Neural progenitor cell (in vitro differentiated cells): ENCODE measurements at places on chromosomes 6 and 20. TPM values are rescaled to one million over a fixed set of nuclear protein-coding genes. Genes with fewer than 3 reads are reported as not detected.

GRCh38 chr6:160882791-160883279 is 108.7 kb upstream of the MAP3K4 start:
- DNase-seq, result no peak

DNA sequence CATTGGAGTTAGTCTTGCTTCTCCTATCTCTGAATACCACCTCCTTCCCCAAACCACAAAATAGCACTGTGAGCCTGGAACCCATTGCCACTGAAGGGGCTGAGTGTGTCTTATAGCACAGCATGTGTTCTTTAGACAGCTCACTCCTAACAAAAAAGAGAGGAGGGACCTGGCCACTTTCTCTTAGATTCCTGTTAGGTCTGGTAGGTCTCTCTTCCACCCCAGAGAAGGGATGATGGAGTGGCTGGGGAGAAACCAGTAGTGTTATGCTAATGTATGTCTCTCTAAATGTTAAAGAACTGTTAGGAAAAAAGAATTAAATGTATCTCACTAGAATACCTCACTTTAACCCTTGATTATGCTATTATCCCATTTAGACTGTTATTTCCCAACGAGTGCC is 340.3 kb downstream of the EPHA7 start:
- DNase-seq, result no peak

- DNase-seq, result no peak
Observed at GRCh38 chr6:89269981-89270380, 45.1 kb downstream of the GABRR2 start.

DNA sequence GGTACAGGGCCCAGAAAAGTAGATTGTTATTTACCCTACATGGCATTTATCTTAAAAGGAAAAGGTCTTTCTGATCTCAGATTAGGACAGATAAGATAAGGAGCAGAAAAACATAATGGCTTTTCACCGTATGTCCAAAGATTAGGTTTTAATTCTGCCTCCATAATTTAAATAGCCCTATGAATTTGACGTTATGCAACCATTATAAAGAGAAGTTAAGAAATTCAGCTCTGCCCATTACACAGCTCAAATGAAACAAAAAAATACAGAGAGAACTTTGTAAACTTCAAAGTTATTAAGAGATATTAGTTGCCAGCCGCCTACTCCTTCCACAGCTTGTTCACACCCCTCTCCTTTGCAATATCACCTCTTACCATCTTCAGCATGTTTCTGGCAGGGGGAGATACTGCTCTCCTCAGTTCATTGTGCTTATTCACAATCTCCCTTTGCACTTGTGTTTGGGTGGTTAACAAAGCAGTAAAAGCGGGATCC is 8.1 kb downstream of the CRISP3 start:
- no peak for DNase-seq

DNA sequence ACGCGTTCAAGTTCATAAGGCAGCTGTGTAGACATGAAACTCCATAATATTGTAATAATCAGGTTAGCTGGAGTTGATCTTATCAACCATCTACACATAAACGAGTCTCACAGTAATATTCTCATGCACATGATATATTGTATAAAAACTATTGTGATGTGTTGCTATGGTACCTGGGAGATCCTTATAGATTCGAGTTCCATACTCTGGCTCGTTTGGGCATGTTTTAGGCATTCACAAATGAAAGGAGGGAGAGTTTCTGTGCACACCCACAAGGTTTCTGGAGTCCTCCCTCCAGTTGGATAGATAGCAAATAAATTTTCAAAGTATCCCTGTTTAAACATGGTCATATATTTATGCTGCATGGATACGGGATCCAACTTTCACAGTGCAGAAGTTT is 567.5 kb upstream of the SLC35B3 start:
- no peak for DNase-seq

The PHACTR3 gene
- total RNA-seq, result 0.22 and 1.4 TPM in 2 replicates
